ENCODE measurements at places on chromosomes 5 and 9.

DNA sequence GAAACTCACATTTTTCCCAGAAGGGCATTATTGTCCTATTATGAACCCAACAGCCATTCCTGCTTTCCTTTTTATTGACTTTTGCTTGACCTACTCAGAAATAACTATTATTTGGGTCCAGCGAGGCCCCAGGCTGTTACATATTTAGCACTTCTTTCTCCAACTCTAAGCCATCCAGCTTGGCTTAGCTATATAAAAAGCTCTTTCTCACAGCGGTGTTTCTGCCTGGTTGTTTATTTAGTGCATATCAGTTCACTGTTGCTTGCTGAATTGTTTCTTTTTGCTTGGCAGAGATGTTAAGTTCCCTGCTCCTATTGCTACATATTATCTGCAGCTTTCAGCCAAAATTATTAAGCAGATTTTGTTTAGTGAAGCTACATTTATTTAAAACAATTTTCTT is 1156.8 kb upstream of the SEMA6A start:
- no peak for DNase-seq

GRCh38 chr5:158194561-158194976 is 335.6 kb upstream of the CLINT1 start:
- DNase-seq = no peak

DNA sequence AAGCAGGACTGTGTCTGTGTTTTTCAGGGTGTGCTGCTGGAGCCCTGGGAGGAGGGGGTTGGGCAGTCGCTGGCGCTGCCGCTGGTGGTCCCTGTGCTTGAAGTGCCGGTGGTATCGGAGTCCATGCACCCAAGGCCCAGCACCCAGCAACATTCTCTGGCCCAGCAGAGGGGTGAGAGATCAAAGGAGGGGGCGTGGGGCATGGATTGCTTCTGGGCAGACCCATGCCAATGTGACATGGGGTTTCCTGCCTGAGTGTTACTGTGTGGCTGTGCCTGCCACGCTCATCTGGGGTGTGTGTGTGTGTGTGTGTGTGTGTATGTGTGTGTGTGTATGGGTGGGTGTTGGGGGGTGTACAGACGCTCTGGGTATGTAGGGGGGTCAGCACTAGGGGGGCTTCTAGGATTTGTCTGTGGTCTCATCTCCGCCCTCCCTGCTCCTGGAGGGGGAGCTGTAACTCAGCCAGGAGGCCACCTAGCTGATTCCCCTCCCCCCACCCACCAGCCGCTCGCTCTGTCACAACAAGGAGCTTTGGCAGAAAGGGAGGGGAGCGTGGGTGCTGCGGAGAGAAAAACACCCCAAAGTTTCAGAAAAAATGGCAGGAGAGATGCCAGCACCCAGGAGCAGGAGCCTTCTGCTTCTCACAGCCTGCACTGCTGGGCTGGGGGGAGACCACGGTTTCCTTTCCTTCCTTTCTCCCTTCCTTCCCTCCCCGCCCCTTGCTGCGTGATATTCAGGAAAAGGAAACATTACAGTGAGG is 35.9 kb upstream of the HSPA9 start:
- no peak for DNase-seq

DNA sequence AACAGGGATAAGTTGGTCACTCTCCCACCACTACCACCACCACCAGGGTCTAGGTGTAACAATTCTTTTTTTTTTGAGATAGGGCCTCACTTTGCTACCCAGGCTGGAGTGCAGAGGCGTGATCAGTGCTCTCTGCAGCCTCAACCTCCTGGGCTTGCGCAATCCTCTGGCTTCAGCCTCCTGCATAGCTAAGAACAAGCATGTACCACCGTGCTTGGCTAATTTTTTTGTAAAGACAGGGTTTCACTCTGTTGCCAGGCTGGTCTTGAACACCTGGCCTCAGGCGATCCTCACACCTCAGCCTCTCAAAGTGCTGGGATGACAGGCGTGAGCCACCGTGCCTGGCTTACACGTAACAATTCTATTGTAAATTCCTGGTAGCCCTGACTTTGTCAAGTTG is 27.5 kb downstream of the CORO2A start:
- no peak for DNase-seq

- DNase-seq = no peak
Measured at GRCh38 chr5:172008111-172008455, 1.6 kb upstream of the FBXW11 start.

DNA sequence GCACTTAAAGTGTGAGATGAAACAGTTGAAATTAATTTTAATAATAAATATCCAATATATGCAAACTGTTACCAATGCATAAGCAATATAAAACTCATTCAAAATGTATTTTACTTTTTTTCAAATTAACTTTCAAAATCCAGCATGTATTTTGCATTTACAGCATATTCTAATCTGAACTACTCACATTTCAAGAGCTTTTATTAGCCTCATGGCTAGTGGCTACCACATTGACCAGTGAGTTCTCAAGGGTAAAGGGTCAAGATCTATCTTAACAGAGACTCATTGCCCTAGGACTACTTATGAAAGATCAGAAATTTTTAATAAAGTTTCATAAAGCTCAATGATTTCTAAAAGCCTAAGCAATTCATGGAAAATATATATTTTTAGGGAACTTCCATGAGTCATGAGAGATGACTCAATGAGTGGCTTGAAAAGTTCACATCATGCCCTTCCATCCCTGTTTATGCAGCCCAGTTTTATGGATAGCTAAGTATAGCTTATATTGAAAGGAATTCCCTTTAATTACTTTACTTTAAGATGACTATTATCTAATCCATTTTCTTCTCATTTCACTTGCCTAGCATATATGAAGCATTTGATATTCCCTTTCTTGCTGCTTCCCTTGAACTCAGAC is 608.6 kb downstream of the SLCO4C1 start:
- no peak for DNase-seq

GRCh38 chr9:102911185-102911584 is 83.9 kb upstream of the CYLC2 start:
- no peak for DNase-seq

- DNase-seq = no peak
Measured at GRCh38 chr5:176621661-176622079, 8.7 kb downstream of the SNCB start.

GRCh38 chr5:22044229-22044628 is 808.9 kb downstream of the CDH12 start:
- DNase-seq = no peak

DNA sequence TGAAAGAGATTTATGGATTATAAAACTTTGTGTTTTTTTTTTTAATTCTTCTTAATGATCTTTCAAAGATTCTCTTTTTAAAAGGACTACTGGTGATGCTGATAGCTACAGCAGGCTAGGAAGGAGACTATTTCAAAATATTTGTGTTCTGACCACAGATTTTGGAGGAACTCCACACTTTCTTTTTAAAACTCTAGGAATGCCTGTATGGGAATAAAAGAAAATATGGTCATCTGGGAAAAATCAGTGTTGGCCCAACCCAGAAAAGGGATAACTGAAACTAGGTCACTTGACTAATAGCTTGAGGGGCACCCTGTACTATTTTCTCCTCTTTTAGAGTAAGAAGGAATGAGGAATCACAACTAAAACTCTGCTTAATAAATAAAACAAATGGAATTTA is 97.6 kb upstream of the ADAMTS19 start:
- DNase-seq = no peak

DNA sequence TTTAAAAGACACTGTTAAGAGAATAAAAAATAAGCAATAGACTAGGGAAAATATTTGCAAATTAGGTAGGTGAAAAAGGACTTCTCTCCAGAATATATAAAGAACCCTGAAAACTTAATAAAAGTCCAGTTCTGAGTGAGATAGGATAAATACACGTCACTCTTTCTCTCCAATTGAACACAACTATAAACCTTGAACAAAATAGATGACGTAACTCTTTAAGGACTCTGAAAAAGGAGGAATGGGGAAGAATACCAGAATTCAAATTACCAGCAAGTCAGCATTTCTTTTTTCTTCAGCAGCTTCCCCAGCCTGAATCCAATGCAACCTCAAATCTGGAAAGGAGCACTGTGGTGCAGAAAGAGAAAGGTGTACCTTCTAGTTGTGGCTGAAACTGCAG is 6.8 kb upstream of the WDR41 start:
- no peak for DNase-seq

GRCh38 chr5:149007174-149007573 is 55.7 kb downstream of the SH3TC2 start:
- no peak for DNase-seq

GRCh38 chr9:18703901-18704379 is 230.0 kb downstream of the ADAMTSL1 start:
- no peak for DNase-seq

GRCh38 chr5:16755641-16756040 is 138.8 kb upstream of the RETREG1 start:
- DNase-seq = no peak

GRCh38 chr9:131492070-131492469 is 10.6 kb upstream of the POMT1 start:
- DNase-seq = no peak

DNA sequence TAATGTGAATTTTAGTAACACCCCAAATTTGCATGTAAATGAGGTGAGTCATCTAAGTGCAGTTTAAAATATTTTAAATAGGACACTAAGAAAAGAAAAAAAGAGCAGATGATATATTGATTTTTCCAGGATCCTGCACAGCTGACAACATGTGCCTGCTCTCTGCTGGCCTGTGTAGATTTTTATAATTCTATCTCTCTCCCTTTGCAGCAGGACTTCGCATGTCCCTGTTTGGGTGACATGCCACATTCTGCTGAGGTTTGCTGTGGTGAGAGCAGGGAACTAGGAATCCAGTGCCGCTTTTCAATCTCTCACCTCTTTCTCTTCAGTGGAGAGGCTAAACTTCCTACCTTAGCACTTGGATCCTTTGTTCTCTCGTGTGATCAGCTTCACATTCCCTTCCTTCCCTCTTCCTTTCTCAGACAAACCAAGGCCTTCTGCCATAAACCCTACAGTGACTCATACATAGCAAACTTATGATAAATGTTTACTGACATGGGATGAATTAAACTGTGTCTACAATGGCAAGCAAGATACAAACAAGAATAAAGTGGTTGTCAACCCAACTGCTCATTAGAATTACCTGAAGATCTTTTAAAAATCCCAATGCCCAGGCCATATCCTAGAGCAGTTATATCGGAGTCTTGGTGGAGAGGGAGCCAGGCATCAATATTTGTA is 198.8 kb upstream of the EFNA5 start:
- no peak for DNase-seq

- DNase-seq = no peak
Measured at GRCh38 chr5:66881480-66882161, 285.4 kb downstream of the MAST4 start.

- DNase-seq = no peak
Measured at GRCh38 chr9:14524873-14525515, 168.2 kb downstream of the ZDHHC21 start.

DNA sequence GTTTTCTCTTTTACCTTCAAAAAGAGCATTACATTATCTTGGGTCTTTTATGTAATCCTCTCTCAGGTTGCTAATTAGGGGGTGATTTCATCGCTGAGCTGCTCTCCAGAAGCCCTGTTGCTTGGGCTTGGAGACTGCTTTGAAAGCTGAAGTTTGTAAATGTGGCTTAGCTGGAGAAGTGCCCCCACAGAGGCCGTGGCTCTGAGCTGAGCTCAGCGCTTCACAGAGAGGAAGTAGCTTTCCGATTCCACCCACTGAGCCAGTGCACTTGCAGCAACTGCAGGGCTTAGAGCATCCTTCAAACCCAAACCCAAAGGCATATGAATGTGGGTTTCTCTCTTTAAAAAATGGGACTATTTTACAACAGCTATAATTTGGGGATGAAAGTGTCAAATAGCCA is 13.7 kb upstream of the NXNL2 start:
- no peak for DNase-seq

DNA sequence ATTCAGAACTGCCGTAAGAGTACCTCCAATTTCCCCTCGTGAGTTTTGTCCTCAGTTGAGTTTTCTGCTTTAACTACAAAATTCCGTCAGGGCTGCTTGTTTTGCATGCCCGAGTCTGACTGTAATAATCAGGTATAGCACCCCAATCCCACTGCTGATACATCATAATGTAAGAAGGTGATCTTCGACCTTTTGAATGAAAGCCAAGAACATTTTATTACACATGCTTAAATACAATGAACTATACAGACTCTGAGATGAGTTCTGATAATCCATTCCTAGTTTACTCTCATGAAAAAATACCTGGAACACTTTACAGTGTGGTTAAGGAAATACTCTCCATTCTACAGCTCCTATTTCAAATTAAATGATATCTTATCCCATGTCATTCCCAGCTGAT is 49.2 kb upstream of the TSLP start:
- no peak for DNase-seq

DNA sequence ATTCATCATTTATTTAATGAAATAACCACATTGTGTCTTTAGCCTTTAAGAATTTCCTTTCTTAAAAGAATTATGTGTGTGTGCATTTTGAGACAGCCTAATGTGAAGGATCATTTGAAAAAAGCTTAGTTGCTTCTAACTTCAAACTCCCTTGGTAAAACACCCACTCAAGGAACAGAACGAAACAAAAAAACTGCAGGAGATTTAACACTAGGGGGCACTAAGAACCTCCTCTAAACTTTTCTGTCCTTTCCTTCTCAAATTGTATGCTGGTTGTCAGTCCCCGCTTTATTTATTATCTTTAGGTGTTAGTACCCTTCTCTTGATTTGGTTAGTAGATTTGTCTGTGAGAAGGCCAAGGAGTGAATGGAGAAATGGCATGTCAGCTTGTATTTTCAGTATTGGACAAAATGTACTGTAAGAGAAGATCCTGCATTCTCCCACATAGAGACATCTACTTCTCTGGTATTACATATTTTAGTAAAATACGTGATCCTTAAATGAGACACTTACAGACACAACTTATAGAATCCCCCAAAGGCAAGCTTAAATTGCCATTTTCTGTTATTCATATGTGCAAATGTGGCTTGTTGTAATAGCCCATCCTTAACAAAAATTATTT is 229.7 kb downstream of the MRPS30 start:
- no peak for DNase-seq

DNA sequence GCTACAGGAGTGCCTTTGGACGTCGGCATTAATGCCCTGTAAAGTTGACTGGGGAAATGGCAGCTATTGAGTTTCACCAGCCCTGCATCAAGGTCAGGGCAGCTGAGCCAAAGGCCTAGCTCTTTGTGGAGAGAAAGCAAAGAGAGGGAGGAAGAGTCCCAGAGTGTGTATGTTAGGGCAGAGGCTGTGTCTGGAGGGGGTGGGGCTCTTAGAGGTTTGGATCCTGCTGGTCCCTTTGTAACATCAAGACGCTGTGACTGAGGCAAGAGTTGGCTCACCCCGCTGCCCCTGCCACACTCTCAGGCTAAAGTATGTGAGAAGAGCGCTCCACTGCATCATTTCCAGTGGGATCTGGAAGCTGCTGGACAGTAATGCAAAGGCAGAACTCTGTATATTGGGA is 34.3 kb downstream of the TMOD1 start:
- no peak for DNase-seq
